ENCODE measurements at places on chromosomes 5 and 9. TPM values are rescaled to one million over a fixed set of nuclear protein-coding genes. Genes with fewer than 3 reads are reported as not detected.

The ST8SIA4 gene
- polyA plus RNA-seq: 7.0 TPM

The FYB1 gene
- polyA plus RNA-seq: 2.8 TPM

DNA sequence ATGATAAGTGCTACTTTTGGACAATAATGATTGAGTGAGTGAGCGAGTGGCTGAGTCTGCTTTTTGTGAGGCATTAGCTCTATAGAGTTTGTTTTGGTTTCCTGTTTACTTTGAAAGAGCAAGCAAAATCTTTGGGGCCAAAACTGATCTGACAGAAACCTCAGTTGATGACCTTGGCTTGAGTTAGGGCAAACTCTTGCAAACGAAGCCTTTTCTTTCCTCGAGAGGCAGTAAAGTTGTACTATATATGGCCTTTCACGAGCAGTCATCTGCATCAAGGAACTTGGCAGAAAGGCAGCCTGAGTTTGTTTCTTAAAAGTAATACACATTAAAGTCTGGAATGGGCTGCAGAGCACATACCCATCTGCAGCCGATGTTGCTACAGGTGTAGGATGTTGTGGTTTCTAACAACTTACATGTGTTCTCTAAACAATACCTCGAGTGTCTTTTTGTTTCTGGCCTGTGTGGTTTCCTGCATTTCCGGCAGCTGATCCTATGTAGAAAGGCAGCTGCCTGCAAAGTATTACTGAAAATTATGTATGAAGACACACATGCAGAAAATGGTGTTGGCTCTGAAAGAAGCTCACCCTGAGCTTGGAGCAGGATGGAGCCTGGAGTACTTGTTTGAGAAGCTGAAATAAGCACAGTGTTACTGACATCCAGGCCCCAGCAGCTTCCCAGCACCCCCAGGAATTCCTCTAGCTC is 60.8 kb downstream of the FOXD1 start:
- peak; percentile 67 for DNase-seq

DNA sequence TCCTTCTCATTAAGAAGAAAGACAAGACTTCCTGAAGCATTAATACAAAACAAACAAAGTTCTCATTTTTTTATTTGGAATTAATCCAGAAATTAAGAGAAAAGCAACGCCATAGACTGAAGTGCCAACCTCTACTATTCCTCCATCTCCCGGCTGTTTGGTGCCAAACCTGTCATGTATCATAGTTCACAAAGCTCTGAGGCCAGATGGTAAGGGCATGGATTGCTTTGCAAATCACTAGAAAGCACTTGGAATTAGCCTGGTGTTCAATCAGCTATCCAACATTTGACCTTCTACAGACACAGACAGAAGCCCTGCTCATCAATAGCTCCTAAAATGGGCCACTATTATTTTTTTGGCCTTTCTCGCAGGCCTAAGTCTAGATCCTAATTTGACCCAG is 33.8 kb downstream of the HTR1A start:
- DNase-seq: no peak

DNA sequence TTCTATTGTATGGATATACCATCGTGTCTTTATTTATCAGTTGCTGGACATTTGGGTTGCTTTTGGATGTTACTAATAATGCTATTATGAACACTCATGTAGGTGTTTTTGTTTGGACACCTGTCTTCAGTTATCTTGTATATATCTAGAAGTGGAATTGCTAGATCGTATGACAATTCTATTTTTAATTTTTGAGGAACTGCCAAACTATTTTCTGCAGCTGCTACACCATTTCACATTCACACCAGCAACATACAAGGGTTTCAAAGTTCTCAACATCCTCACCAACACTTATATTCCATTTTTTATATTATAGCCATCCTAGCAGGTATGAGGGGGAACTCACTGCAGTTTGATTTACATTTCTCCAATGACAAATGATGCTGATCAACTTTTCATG is 324.6 kb downstream of the CAAP1 start:
- DNase-seq: peak; percentile 18

DNA sequence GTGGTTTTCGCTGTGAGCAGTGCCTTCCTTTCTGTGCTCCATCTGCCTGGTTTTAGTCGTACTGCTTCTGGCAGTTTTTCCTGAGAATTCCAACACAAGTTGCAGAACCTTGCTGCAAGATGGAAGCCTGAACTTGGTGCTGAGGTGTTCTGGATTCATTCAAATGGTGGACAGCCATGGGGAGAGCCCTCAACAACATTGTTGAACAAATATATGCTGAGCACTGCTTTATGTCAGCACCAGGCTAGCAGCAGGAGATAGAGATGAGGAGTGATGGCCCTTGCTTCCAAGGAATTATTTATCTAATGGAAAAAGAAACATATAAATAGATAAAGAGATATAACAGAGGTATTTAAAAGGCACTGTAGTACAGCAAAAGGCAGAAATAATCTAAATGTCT is 7.3 kb upstream of the RPS6 start:
- DNase-seq: no peak

The SLC36A2 gene
- polyA plus RNA-seq: 1.1 TPM

- no peak for DNase-seq
Measured at GRCh38 chr5:401146-402034, 41.6 kb upstream of the EXOC3 start.

The LRRC19 gene
- polyA plus RNA-seq: 0.20 TPM

DNA sequence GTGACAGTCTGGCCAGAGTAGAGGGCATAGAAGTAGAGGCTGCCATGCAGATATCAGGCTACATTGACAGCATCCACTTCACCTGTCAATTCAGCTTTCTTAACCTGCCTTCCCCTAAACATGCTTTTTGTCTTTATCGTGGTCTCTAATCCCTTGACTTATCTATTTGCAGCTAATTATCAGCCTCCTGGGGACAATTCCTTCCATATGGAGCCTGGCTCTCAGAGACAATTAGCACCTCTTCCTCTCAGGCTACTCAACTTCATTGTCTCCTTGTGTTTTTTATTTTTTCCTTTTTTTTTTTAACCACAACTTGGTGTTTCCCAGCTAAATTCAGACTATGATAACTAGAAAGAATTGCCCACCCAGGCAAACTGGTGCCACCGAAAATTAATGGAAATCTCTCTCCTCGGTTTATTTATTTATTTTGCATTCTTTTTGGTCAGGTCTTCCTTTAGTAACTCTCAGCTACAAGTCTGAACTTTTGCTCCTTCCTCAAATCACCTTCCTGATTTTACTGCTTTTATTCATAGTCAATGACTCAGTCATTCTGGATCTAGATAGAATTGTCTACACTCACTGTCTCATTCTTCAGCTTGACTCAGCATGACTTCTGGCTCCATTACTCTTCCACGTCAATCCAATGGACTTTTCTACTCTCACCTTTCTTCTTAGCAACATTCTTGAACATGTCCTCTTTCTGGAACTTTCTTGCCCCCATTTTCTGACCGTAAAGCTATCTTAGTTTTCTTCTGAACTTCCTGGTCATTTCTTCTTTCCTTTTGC is 63.0 kb upstream of the BASP1 start:
- no peak for DNase-seq

The APBA1 gene
- polyA plus RNA-seq: 6.3 TPM

DNA sequence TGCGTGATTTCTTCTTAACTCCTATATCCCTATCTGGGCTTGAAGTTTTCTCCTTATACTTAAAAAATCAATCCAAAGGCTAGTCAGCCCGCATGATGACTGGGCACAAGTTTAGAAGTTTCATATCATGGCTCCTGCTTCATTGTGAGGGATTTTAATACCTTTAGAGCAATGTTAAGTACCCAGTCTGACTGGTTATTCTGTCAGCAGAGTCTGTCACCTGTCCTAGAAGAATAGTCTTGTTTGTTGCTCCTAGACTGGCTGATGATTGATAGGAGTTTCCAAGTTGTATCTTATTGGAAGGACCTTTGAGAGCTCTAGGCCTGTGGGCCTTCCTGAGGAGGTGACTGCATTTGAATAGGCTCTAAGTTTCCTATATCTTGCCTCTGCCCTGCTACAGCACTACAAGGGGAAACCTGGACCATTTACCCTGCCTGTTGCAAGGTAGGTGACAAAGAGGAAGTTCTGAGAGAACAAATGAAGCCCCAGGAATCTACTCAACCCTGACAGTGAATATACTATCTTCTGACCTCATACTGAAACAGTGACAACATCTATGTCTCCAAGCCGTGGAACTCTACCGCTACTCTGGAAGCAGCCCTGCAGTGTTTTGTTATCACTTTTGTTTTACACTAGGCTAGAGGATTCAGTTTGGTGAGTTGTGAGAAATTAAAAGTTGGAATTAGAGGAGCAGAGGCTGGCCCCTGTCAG is 66.5 kb downstream of the F2RL2 start:
- no peak for DNase-seq

DNA sequence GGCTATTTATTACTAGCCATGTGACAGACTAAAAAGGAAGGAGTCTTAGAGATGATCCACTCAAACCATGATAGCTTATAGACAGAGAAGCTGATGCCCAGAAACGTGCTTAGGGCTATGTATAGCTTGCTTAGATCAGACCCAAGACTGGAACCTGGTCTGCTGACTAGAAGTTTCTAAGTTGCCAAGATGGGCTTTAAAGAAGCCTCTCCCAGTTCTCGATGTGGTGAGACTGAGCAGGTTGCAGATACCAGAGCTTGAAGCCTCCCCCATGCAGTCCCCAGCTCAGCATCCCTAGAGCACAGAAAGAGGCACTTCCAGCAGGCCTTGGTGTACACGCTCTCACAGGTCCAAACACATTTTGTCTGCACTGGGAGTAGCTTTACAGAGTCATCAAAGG is 51.1 kb upstream of the ATP10B start:
- DNase-seq: no peak

Measured in muscle of back (tissue), 13 donors.